ENCODE measurements at places on chromosomes 3 and 15.

DNA sequence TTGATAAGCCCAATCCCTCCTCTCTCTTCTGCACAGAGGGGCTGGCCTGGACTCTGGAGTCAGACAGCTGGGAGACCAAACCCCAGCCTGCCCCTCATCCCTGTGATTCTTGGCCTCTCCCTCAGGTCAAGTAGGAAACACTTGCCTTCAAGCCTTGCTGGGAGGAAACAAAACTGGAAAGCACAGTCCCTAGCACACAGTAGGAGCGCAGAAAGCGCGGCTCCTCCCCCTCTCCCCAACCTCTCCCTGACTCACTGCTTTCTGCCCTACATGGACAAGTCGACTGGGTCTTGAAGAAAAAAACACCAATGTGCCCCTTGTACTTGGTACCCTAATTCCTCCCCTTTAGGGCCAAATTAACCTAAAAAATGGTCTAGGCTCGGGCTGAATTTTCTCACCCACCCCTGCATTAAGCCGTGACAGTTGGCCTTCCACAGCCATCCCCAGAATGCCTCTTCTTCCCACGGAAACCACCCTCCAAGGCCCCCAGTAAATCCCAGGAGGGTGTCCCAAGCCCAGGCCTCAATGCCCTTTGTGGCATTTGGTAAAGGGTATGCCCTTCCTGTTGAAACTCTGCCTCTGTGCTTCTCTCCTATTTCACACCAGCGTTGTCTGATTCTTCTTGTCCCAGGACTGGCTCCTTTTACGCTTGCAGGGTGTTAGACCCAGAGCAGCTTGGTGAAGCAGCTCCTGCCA is 11.3 kb upstream of the RAF1 start:
- DNase-seq: no peak

- DNase-seq: no peak
Measured at GRCh38 chr3:129226374-129226773, 23.0 kb upstream of the COPG1 start.

DNA sequence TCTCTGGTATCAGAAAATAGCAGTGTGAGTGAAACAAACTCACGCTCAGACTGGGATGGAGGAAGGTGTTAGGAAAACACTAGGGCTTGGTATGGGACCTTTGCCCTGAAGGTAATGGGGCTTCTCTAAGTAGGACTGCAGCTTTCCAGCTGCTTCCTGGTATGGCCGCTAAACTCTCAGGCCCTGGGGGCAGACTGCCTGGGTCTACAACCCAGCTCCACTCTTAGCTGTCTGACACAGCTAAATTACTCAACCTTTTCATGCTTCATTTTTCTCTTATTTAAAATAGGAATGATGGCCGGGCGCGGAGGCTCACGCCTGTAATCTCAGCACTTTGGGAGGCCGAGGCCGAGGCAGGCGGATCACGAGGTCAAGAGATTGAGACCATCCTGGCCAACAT is 5.2 kb upstream of the YEATS2 start:
- no peak for DNase-seq

DNA sequence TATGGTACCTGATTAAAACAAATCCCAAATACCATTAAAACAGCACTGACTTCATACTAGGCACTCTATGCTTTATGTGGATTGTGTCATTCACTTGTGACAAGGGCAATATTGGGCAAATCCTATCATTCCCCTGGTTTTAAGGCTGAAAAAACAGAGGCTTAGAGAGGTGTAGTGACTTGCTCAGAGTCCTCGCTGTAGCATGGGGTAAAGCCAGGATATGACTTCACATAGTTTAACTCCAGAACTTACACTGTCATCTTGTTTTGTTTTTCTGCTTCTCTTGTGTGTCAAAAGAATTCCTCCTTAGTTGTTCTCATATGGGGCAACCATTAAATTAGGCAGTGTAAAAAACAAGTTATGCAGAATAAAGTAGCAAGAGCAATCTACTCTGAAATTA is 40.3 kb upstream of the ICE2 start:
- DNase-seq: no peak

DNA sequence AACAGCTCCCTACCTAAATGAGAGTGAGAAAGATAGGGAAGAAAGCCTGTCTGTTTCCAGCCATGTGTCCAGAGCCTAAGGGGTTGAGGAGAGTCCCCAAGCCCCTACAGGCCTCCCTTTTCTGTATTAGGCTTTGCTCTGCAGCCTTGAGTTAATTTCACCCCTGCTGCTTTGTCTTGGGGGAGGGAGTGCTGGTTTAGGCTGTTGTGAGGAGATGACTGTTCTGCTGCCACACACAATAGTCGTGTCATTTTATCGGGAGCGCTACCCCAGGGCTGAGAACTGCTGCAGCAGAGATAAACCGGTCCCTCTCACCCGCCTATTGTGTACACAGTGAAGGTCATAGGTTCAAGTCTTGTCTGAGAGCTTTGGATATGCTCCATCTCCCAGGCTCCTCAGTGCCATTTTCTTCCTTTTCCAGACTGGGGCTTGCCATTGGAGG is 1.4 kb downstream of the ZNF609 start:
- DNase-seq: no peak

GRCh38 chr3:49333091-49333490 is 6.8 kb downstream of the USP4 start:
- no peak for DNase-seq

DNA sequence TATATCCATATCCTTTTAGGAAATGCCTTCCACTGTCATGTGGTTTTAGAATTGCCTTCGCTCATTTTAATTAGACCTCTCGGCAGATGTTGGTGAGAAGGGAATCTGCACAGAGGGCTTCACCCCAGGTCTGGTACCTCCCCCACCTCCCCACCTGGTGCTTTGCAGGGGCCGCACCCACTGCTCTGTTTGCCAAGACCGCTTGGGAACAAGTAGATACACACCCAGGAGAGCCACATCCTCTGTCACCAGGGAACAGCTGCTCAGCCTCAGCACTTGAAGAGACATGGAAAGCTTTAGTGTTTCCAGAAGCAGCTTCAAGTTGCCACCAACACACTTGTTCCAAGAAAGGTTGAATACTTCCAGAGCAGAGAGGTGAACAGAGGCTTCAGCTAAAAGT is 21.8 kb downstream of the LRRC31 start:
- no peak for DNase-seq

DNA sequence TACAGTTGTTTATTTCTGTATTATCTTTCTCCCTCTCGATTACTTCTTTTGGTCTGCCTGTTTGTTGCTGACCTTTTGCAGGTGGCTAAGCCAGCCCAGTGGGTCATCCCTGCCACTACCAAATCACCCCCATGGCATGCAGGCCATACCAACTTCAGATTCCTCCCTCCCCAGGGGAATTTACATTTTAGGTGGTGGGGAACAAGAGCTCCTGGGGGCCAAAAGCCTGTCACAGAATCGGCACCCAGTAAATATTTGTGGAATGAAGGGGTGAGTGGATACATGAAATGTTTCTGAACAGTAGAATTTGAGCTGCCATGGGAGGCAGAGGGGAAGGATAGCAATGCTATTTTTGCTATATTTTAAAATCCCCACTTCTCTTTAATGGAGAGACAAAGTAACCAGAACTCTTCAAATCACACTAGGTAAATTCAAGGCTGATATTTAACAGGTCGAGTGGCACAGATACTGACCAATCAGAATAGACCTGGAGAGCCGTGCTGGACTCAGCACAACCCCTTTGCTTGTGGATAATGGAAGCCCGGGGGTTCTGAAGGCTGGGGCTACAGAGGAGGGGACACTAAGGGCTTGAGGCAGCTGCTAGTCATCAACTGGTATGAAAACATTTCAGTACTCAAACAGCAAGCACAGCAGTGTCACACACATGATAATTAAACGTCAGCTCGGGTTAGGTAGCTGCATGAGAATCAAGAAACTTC is 54.3 kb upstream of the SMAD3 start:
- DNase-seq: no peak
